ENCODE measurements at places on chromosomes 12 and 14. TPM values are rescaled to one million over a fixed set of nuclear protein-coding genes. Genes with fewer than 3 reads are reported as not detected.

DNA sequence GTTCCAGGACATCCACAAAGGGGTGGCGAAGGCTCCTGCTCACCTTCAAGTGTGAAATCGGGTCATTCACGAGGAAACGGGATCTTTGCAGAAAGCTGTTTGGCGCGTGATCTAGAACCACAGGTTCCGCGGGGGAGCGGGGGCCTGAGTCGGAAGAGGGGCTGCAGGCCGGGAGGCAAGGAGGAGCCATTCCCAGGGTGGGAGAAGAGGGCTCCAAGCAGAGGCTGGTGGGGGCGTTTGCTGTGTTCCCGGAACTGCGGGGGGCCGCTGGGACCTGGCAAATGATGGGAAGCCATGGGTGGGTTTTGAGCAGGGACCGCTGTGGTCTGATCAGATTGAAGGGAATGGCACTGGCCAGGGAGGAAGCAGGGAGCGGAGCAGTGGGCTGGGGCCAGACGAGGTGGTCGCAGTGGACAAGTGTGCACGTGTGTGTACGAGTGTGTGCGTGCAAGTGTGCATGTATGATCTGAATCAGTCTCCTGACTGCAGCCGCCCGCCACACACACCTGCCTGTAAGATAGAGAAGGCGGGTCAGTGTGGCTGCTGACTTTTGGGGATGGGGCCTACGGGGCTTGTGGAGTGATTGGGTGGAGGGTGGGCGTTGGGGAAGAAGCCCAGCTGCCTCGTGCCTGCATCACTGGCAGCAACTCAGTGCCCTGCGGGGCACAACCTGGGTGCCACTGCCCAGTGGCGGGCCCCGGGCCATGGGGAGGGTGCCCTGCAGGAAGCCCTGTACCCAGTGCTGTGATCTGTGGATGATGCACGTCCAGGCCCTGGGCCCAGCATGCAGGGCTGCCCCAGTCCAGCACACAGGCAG, 141.9 kb downstream of the KIF26A start:
- peak; percentile 55 for DNase-seq

GRCh38 chr12:21813125-21813524, 38.6 kb upstream of the KCNJ8 start:
- no peak for DNase-seq

- DNase-seq, result no peak
Observed at GRCh38 chr14:49549446-49549845, 36.7 kb downstream of the RPS29 start.

GRCh38 chr12:14665354-14666348, 30.7 kb downstream of the GUCY2C start:
- DNase-seq, result no peak

- no peak for DNase-seq
Observed at GRCh38 chr12:5881101-5881606, 63.9 kb downstream of the ANO2 start.

DNA sequence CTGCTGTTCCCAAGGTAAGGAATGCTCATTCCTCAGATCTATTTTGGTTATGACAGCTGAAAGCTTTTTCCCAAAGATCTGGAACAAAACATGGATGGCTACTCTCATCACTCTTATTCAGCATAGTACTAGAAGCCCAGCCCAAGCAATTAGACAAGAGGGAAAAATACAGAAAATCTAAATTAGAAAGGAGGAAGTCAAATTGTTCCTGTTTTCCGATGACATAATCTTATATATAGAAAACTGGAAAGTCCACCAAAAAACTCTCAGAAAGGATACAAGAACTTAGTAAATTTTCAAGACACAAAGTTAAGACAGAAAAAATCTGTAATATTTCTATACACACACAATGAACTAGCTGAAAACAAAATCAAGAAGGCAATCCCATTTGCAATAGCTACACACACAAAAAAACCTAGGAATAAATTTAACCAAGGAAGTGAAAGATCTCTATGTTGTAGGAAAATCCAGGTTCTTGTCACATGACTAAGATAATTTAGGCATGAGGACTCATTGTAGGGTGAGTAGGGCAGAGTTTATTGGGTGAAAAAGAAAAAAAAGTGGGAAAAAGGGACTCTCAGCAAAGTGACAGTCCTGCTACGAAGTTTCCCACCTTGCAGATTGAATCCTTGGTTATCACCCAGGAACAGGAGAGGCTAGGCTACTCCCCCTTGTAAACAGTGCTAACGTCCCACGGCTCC, 28.6 kb upstream of the KLRB1 start:
- DNase-seq, result no peak

DNA sequence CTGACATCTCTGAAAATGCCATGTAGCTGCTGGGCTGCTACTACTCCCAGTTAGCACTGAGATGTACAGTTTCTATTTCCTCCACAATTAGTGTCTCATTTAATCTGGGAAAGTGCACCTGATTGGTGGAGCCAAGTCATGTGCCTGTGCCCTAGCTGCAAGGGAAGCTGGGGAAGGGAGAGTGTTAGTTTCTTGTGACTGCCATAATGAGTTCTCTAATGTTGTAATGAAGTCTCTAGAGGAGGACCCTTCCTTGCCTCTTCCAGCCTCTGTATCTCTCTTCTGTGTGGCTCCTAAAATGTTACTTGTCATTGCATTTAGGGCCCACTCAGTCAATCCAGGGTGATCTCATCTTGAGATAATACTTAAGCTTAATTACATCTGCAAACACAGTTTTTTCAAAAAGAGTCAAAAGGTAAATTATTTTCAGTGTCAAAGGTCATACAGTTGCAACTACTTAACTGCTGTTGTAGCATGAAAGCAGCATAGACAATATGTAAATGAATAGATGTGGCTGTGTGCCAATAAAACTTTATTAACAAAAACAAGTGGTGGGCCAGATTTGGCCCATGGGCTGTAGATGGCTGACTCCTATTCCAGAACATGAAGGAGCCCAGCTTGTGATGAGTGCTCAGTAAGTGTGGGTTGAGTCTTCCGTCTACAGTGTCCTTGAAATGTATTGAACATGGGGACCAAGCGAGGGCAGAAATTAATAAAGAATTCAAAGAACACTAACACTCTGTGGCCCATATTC, 137.2 kb upstream of the MAP1LC3B2 start:
- DNase-seq, result no peak

- DNase-seq, result no peak
Observed at GRCh38 chr12:84290168-84290567, 622.4 kb downstream of the SLC6A15 start.

GRCh38 chr14:95117937-95118721, 39.2 kb downstream of the DICER1 start:
- no peak for DNase-seq

GRCh38 chr12:56719056-56719455, 6.0 kb downstream of the NACA start:
- DNase-seq, result no peak

- no peak for DNase-seq
Observed at GRCh38 chr12:109134186-109134917, 18.0 kb downstream of the ACACB start.

DNA sequence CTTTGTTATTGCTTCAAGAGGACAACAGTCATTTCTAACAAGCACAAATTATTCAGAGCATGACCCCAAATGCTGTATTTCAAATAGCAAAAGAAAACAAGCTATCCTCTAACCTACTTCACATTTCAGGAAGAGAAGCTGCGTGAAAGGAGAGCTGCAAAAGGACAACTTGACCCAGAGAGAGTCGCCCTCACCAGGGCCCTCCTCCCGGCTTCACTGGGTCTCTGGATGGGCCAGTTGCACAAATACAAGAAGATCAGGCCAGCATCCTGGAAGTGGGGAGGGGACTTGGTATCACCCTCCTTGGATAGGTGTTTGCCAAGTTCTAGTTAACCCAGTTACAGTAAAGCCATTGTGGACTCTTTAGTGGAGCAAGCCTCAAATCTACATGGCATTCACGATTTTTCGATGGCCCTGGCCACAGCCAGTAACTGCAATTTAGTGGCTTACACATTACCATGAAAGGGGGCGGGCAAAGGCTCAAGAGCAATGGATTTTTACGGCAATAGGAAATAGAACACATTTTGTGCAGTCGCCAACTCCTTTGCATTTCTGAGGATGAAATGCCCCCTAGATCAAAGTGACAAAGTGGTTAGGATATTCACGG, 166.9 kb upstream of the DIO2 start:
- DNase-seq, result no peak

DNA sequence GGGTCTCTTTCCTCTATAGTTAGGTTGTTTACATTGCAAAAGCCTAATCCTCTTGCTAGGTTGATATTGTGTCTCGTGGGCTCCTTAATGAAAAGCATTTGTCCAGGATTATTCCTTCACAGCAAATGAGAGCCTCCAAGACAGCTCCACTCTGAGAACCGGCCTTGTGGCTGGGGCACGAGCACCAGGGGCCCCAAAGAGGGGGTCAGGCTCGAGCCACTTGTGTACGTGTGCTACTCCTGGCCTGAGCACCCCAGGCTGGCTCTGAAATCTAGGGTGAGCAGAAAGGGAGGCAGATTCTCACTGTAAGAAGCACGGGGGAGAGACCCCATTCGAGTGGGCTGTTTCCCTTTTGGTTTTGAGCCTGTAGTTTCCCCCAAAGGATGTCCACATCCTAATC, 45.0 kb upstream of the FZD10 start:
- DNase-seq, result no peak

GRCh38 chr14:50088731-50089130, 27.6 kb downstream of the VCPKMT start:
- no peak for DNase-seq

- DNase-seq, result peak; percentile 87
Observed at GRCh38 chr12:57836442-57837375, 9.8 kb downstream of the CTDSP2 start.

GRCh38 chr14:66247662-66248193, 238.4 kb upstream of the CCDC196 start:
- DNase-seq, result no peak

DNA sequence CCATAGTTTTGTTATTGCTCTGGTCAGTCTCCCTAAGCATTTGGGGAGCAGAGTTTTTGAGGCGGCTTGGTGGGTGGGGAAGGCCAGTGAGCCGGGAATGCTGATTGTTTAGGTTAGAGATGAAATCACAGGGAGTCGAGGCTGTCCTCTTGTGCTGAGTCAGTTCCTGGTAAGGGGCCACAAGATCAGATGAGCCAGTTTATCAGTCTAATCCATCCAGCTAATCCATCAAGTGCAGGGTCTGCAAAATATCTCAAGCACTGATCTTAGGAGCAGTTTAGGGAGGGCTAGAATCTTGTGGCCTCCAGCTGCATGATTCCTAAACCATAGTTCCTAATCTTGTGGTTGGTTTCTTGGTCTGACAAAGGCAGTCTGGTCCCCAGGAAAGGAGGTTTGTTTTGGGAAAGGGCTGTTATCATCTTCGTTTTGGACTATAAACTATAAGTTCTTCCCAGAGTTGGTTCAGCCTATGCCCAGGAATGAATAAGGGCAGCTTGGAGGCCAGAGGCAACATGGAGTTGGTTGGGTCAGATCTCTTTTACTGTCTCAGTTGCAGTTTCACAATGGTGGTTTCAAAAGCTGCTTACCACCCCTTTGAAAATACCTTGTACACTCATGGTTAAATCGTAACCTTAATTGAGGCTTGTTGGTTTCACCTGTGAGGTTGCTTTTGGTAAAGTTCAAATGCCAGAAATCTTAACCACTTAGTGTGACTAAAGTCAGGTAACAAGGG, 33.6 kb upstream of the HIGD1C start:
- DNase-seq, result no peak

GRCh38 chr12:5197131-5197530, 153.5 kb downstream of the KCNA5 start:
- DNase-seq, result no peak

DNA sequence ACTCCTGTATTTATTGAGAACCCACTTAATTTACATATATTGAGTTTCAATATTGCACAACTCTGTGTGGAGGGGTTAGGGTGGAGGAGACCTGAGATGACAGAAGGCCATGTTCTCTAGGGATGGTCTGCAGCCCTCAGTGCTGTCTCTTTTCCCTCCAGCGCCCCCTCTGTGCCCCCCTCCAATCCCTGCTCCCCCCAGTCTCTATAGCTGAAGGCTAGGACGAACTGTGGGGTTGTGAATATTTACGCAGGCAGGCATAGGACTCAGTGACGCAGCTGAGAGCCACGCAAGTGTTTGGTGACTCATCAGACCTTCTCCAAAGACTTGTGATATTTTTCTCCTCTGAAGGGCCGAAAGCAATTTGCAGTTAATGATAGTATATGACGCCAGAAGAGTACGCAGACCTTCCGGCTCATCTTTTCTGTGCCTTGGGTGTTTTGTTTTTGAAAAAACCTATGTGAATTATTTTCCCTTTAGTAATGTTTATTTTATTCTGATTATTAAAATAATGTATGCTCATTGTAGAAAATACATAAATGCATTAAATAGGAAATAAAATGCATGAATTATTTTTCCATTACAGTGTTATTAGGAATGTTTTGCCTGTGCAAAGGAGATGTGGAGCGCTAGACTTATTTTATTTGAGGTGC, 85.3 kb downstream of the SLC25A47 start:
- no peak for DNase-seq

DNA sequence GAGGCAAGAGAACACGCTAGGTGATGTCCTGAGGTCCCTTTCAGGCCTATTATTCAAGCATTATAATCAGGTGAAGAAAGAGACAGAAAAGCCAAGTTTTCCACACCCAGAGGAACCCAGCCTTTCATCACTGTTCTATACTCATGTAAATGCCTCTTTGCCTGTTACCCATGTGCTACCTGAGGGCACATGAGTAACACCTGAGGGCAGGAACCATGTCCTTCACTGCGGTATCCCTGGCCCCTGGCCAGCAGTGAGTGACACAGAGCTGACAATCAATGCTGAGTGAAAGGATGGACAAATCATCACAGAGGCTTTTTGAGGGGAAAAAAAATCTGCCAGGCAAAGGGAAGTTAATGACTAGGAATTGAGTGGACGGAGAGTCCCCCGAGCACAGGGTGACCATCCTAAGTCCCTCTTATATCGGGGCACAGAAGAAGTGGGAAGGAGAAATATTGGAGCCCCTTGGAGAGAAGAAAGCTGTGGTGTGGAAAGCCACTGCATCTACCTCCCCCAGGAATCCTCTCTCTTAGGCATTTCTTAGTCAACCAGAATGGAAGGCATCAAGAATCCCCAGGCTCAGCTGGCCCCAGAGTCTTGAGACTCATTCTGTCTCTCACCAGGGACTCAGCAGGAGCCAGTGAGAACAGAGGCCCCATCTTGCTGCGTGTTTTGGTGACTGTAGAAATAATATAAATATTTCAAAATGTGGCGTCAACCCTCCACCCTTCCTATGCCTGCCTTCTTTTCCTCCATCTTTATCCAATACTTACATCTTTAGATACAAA, 212.9 kb downstream of the DPF3 start:
- no peak for DNase-seq

DNA sequence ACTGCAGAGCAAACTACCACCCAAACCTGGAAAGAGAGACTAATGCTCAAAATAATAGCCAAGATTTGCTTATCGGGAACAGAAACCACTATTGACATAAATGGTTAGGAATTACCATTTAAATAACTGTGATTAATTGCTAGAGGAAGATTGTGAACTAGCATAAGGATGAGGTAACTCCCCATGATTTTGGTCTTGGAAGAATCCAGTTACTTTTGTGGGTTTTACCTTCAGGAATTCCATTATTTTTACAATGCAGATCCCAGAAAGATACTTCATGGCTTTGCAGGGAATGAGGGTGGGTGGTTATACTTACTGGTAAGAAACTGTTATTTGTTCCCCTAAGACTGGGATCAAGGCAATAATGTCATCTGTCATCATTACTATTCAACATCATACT, 652.9 kb upstream of the FLRT2 start:
- no peak for DNase-seq

The TMEM52B gene
- total RNA-seq, result not detected

The SRRM4 gene
- total RNA-seq, result 0.21 TPM

The CCDC198 gene
- not detected for total RNA-seq

The PTHLH gene
- total RNA-seq, result 1.3 TPM

The MON2 gene
- 17.0 TPM for total RNA-seq

The OR6C3 gene
- total RNA-seq, result not detected

The SP1 gene
- total RNA-seq, result 38.2 TPM

The RDH16 gene
- 0.16 TPM for total RNA-seq

The HOXC12 gene
- not detected for total RNA-seq

The A2ML1 gene
- not detected for total RNA-seq

The HOXC13 gene
- not detected for total RNA-seq

All from heart left ventricle (tissue), 16 donors.